ENCODE measurements at places on chromosomes 1 and 21.

- no peak for DNase-seq
These were observed 30.3 kb upstream of the TACSTD2 start for GRCh38 chr1:58607391-58607790.

DNA sequence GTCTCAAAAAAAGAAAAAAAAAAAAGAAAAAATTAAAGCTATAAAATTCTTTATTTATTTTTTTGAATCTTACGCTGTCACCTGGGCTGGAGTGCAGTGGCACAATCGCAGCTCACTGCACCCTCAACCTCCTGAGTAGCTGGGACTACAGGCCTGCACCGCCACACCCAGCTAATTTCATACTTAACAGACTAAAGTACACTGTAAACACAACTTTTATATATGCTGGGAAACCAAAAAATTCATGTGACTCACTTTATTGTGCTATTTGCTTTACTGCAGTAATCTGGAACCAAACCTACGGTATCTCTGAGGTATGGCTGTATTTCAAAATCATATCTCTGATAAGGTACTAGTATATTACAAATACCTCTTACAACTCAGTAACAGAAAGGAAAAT is 40.3 kb downstream of the HSF2BP start:
- DNase-seq = no peak

DNA sequence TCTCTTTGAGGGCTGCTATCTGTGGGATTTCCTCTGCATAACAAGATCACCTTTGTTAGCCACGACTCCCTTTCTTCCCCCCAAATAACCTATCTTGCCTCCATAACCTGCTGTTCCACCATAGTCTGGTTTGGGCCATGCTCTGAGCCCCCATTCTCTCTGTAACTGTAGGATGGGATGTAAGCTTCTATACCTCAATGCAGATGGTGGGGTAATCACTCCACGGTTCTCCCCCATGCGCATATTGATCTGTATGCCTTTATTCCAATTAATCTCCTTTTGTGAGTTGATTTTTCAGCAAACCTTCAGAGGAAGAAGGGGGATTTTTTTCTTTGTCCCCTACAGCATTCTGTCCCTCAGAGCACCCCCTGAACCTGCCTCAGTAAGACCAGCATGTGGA is 170.1 kb upstream of the IRF2BP2 start:
- no peak for DNase-seq

GRCh38 chr1:3955196-3955772 is 55.2 kb upstream of the C1orf174 start:
- no peak for DNase-seq

DNA sequence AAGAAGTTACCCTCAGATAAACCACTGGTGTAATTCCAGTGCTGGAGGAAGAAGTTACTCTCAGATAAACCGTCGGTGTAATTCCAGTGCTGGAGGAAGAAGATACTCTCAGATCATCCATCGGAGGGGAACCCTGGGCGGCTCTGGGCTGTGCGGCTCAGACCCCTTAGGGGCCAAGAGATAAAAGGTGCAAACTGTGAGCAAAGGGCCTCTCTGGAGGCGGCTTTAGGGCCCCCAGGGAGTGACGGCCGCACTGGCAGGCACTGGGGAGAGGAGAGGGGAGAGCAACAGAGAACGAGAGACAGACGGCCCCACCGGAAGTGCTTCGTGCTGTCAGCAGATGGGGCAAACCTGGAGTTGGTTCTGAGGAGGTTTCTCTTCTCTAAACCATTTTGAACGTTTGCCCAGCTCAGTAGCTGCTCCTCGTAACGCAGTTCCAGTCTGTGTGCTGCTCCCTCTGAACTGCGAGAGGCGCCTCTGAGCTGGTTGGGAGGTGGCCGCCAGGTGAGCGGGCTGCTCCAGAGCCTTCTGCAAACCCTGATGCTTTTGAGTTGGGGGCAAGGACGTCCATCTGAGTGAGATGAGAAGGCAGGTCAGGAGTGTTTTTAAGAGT is 62.6 kb upstream of the COL6A1 start:
- no peak for DNase-seq

GRCh38 chr1:165974598-165975131 is 147.3 kb downstream of the UCK2 start:
- DNase-seq = no peak

GRCh38 chr21:29613021-29613420 is 314.3 kb downstream of the BACH1 start:
- no peak for DNase-seq

- DNase-seq = no peak
These were observed 134.2 kb downstream of the SETD4 start for GRCh38 chr21:35926003-35926740.

DNA sequence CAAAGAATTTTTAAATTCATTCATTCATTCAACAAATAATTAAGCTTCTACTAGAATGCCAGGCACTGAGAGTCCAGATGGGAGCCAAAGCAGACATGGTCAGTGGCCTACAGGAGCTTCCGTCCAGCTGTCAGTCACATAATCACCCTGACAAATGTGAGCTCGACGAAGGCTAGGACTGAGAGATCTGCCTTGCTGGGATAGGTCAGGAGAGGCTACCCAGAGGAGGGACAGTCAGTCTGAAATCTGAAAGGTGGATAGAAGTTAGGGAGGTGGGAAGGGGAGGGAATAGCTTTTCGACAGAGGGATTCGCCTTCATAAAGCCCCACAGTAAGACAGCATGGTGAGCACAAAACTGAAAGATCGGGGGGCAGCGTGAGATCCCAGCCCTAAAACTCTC is 8.3 kb downstream of the EPHX1 start:
- no peak for DNase-seq

DNA sequence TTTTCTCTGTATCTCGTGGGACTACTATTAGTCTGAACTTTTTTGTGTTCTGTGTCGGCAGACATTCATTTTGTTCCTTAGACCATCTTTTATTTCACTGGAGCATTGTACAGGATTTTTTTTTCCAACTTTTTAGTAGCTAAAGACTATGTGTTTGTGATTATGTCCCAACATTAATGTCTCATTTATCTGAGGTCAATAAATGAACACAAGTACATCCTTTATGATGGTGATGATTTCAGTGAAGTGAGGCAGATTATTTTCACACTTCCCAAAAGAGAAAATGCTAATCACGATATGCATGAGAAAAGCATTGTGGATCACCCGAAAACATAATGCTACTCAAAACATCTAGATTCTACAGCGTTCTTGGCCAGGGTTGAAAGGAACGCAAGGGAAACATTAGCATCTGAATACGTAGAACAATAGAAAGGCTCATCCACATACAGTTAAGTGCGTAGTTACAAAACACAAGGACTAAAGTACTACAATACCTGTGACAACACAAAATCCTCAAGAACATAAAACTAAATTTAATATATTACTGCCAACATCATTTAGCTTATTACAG is 981.7 kb upstream of the NCAM2 start:
- DNase-seq = no peak

DNA sequence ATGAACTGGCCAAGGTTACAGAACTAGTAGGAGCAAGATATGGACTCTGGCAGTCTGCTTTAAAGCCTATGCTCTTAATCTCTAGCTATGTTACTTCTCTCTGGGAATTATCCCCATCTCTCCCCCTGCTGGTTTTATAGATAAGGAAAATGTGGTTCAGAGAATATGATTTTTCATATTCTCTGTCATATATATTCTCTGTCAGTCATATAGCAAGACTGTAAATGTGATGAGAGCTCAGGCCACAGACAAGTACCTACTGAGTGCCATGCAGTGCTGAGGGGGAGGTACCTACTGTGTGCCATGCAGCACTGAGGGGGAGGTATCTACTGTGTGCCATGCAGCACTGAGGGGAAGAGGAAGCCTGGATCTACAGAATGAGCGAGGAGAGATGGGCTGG is 220.3 kb upstream of the FGGY start:
- no peak for DNase-seq

- DNase-seq = no peak
These were observed 46.1 kb upstream of the SLC30A1 start for GRCh38 chr1:211625040-211625439.

- DNase-seq = no peak
These were observed 3.4 kb upstream of the ACOT7 start for GRCh38 chr1:6396998-6397397.

DNA sequence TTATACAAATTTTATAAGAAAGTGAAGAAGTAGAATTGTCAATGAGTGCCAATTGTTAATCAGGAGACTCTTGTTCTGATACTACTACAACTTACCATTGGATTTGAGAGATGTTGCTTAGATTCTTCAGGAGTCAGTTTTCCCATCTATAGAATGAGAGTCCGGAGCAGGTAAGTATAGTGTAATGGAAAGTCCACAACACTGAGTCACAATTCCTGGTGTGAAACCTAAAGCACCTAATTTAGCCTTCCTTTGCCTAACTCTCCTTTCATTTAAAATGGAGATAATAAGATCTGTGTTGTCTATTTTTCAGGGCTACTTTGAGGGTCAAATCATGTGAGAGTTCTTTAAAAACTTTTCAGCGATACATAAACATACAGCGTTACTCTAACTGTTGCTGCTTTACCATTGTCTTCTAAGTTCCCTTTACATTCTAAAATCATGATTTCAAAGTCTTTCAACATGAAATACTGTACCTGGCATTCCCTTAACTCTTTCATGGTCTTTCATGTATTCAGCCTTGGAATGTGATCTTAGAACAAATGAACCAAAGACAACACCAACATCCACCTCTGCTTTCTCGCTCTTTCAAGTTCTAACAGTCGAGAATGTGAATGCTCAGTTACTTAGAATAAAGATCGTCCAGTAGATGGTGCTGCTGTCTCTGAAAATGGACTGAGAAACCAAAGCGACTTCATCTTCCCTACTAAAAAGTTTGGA is 90.9 kb downstream of the SLC30A10 start:
- DNase-seq = peak; percentile 37

- DNase-seq = peak; percentile 17
These were observed 273.0 kb upstream of the NFIA start for GRCh38 chr1:60809204-60809980.

- no peak for DNase-seq
These were observed 4.1 kb upstream of the TRAF3IP3 start for GRCh38 chr1:209751627-209752231.
